ENCODE measurements at places on chromosomes 7 and 10.

DNA sequence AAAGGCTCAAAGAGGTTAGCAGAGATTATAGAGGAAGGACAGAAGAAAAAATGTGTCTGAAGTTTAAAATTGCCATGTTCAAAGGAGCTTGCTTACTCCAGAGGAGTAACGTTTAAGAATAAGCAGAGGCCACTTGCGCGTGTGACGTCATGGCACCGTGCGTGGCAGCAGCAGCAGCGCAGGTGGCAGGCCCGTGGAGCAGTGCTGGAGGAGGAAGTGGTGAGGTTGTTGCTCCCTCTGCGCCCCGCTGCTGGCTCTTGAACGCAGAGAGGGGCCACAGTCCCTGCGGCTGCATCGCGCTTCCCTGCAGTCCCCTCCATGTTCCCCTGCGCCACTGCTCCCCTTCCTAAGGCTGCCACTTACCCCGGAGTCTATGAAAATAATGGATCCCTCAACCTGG is 37.5 kb downstream of the GDI2 start:
- DNase-seq: no peak

DNA sequence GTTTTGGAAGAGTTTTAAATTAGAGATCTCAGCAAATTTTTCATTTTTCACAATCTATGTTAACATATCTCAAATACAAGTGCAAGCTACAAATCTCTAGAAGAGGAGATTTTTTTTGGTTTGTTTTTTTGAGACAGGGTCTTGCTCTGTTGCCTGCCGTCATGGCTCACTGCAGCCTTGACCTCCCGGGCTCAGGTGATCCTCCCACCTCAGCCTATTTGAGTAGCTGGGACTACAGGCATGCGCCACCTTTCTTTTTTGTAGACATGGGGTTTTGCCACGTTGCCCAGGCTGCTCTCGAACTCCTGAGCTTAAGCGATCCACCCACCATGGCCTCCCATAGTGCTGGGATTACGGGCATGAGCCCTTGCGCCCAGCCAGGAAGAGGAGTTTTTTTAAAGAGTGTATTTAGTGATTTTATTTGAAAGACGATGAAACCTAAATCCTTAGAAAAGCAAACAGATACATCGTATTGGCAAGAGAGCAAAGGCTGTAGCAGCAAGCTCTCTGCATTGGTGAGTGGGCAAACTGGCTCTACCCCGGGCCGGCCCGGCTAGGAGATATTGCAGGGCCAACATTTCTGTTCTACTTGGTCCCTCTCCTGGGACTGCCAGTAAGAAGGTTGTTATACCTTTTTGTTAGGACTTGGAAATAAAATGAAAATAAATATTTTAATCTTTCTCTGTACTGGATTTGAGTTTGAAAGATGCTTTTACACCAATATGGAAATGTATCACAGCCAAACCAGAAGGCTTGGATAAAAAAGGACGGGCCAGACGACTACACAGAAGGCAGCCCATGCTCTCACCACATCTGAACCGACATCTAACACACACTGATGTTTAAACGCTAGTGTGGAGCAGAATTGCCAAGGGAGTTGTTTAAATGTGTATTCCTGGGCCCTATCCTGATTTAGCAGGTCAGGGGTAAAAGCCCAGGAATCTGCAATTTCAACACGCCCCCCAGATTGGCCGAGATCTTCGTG is 49.6 kb upstream of the RHEB start:
- no peak for DNase-seq

- DNase-seq: no peak
Measured at GRCh38 chr7:45699015-45699309, 124.8 kb downstream of the ADCY1 start.

DNA sequence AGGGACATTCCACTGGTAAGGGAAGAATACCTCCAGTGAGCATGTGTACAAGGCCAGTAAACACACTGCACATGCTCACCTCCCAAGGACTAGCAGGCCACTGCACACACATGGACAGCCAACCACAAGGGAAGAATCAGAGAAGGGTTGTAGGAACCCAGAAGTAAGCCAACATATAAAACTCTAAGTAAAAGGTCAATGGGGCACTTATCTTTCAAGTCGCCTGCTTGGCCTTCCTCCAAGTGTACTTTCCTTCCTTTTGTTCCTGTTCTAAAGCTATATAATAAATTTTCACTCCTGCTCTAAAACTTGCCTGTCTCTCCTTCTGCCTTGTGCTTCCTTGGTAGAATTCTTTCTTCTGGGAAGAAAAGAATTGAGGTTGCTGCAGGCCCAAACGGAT is 33.0 kb downstream of the ORC5 start:
- DNase-seq: no peak

DNA sequence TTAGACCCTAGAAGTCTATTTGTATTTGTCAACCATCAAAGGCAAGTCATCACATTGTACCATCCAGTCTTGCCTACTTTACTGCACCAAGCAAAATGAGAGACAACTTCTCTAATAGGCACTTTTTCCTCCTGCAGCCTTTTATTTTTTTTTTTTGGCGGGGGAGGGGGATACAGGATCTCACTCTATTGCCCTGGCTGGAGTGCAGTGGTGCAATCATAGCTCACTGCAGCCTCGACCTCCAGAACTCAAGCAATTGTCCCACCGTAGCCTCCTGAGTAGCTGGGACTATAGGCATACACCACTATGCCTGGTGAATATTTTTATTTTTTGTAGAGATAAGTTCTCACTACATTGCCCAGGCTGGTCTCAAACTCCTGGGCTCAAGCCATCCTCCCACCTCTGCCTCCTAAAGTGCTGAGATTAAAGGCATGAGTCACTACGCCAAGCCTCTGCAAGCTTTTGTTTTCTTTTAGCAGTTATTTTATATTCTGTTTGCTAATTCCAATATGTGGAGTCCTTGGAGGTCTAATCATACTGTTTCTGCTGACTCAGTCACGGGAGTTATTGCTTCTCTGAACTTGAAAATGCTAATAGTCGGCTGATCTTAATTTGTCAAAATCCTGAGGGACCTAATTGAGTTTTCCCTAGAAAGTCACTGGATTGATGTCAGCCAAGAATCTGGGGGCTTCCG is 14.2 kb downstream of the KPNA7 start:
- no peak for DNase-seq
